ENCODE measurements at places on chromosomes 5 and 9.

GRCh38 chr5:142324136-142324870, 518 bp downstream of the SPRY4 start:
- no peak for DNase-seq

DNA sequence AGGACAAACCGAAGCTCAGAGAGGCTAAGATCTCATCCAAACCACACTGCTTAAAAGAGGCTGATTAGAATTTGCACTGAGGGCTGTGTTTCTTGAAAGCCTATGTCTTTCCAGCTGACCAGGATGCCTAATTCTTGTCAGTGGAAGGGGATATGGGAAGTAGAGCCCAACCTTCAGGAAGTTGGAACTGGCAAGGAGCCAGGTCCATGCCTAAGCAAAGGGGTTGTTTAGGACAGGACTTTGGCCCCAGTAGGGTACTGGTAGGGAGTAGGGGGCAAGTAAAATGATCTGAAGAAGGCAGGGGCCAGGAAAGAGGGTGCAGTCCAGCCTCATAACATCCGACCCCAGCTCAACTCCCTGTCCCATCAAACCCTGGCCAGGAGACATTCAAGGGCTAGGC, 130.9 kb downstream of the GAS1 start:
- DNase-seq, result no peak

GRCh38 chr9:31119890-31120454, 1264.5 kb upstream of the ACO1 start:
- DNase-seq, result no peak

DNA sequence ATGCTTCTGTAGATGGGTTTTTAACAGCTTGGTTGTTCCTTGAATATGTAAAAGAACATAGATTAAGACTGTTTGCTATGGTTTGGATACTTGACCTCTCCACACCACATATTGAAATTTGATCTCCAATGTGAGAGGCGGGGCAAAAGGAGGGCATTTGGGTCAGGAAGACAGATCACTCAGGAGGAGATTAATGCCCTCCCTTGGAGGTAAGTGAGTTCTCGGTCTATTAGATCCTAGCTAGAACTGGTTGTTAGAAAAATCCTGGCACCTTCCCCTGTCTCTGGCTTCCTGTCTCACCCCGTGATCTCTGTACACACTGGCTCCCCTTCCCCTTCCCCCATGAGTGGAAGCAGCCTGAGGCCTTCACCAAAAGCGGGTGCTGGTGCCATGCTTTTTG, 281.1 kb upstream of the ANKRD55 start:
- DNase-seq, result no peak

DNA sequence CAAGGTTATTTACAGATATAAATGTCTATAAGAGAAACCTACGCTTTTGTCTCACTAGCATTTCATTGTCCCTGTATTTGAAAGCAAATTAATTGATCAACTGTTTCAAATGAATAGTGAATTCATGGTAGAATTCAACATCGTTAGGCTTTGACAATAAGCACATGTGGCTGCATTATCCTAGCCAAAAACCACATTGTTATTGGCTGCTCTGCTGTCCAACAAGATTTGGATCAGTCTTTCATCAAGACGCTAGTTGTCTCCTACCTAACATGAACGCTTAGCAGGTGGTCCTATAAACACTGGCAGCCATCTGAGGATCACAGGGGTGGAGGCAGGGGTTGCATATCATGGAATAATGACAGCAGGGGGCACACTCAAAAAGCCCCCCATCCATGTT, 455.0 kb downstream of the CTNND2 start:
- DNase-seq, result no peak

DNA sequence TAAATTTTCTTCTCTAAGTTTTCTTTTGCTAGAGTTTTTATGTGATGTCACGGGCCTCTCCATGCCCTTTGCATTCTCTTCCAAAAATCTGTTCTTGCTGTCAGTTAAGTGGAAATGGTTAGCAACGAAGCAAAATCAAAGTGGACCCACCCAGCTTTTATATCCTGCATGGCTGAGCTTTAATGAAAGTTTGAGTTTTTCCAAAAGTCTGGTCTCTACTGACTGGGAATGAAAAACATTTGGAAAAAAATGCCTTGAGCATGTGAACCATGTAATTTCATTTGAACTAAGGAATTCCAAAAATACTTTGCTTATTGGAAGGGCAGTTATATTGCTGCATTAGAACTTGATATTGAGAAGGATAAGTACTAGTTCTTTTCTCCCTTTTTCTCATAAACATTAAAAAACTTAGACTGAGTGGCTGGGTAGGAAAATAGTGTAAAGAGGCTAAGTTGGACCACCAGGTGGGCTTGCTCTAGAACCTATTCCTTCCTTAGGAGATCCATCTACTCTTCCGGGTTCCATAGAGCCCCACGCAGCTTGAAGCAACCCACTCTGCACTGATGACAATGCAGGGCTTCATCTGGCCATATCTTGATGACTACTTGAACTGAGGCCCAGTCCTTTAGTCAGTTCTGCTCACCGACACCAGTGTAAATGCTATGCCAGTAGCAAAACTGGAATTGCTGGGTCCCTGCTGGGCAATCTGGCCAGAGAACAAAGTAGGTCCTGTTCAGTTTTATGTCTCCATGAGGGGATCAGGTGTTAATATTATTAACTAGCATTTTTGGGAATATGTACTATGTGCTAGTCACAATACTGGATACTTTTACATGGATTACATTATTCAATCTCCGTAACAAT, 17.4 kb upstream of the RIC1 start:
- no peak for DNase-seq

DNA sequence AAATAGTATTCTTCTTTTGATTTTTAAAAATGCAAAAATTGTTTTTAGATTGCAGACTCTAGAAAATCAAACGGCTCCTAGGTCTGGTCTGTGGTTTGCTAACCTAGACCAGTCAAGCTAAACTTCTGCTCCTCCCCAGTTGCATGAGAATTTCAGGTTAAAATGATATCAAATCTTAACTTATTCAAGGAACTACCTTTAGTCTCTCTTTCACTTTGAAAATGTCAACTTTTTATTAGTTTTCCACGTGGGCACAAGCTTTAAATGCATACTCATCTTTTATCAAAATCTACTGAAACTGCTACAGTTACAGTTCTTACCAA, 8.8 kb downstream of the CAMK4 start:
- no peak for DNase-seq

DNA sequence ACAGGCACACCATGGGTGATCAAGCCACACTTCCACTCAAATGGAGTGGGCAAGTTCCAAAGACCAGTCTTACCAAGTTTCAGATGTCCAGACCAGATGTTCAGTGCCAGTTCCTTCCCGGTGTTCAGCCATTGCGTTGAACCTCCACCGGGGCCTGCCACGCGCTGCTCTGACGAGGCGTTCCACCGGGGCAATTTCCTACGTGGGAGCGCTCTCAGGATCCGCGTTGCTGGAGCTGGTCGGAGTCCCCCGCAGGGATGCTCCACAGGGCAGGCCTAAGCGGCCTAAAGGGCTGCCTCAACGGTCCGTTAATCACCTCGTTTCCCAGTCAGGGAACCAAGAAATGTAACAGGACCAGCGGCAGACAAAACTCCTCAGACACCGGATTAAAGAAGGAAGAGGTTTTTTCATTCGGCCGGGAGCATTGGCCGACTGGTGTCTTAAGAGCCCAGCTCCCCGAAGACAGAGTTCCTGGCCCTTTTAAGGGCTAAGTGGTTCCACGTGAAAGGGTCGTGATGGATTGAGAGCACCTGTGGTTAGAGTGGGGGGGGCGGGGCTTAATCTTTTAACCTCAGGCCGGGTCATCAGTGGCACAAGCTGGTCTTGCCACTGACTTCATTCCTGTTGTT, 35.7 kb upstream of the PPP1R26 start:
- DNase-seq, result no peak

- no peak for DNase-seq
These were observed 34.4 kb downstream of the RASA1 start for GRCh38 chr5:87302061-87302460.

GRCh38 chr5:15285901-15286583, 213.9 kb upstream of the FBXL7 start:
- no peak for DNase-seq

GRCh38 chr5:998246-999031, 10.2 kb upstream of the NKD2 start:
- no peak for DNase-seq

DNA sequence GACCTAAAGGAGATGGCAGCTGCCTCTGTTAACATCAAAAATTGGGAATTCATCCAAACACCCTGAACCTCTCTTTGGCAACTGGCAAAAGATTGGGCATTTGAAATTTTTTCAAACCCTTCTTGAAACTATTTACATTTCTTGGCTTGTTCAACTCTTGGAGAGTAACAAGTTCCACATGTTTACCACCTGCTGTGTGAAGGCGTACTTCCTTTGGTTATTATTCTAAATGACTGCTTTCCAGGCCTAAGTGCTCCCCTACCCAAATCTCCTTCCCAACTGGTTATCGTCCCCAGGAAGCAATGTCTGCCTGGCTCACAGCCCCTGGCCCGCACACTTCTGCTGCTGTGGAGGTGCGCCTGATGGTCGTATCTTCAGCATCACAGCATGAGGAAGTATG, 422.7 kb downstream of the DMAC1 start:
- no peak for DNase-seq

GRCh38 chr5:141850244-141850768, 27.9 kb downstream of the PCDH1 start:
- DNase-seq, result no peak

GRCh38 chr5:100311806-100312205, 223.4 kb upstream of the FAM174A start:
- DNase-seq, result no peak

GRCh38 chr9:98520221-98520960, 188.3 kb downstream of the GABBR2 start:
- no peak for DNase-seq

DNA sequence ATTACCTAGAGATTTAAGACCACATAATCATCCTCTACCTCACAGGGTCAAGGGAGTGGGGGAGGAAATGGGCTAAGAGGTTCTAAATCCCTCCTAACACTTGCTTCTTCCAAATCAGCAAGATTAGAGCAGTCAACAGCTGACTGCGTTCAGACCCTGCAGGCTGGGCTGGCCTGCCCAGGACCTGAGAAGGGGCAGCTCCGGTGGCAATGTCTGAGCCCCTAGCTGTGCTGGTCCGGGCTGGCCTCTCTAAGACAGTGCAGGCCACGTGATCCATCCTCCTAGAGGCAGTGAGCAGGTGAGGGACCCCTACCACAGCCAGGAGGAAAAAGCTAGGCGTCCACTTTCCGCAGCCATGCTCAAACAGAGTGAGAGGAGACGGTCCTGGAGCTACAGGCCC, at the start of gene KCNV2:
KCNV2 (plus strand) TSS at position 126 of the 400 bp plus-strand sequence; CDS start at position 356, 230 bp downstream.
- DNase-seq, result no peak

DNA sequence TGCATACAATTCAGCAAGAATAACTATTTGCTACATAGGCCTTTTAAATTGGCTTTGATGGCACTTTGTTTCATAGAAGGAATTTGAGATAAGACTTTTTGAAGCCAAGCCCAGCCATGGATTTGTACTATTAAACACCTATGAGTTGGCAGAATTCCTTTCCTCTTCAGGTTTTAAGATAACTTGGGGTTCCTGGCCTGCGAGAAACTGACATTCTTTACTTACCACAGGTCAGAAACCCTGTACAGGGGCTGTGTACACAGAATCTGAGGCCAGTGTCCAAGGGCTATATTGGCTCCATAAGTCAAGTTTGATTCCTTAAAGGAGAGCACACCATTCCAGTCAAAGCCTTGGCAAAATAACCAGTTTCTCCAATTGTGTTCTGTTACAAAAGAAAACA, 10.8 kb upstream of the BTNL3 start:
- DNase-seq, result no peak

DNA sequence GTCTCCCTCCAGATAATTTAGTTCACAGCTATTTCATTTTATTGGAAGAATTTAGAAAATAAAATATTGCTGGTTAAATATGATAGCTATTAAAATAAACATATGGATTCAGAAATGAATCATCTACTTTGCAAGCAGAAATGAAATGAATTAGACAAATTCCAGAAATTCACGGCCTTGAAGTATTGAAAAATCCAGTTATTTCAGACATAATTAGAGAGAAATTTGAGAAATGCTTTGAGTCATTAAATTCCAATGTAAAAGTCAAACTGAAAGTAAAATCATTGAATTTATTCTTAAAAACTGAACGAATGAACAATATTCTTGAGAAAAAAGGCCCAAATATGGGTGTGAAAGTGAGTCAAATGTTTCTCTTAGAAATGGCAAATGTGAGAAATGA, 632.6 kb upstream of the EDIL3 start:
- DNase-seq, result no peak

GRCh38 chr5:1173485-1174070, 27.8 kb upstream of the SLC6A19 start:
- no peak for DNase-seq

DNA sequence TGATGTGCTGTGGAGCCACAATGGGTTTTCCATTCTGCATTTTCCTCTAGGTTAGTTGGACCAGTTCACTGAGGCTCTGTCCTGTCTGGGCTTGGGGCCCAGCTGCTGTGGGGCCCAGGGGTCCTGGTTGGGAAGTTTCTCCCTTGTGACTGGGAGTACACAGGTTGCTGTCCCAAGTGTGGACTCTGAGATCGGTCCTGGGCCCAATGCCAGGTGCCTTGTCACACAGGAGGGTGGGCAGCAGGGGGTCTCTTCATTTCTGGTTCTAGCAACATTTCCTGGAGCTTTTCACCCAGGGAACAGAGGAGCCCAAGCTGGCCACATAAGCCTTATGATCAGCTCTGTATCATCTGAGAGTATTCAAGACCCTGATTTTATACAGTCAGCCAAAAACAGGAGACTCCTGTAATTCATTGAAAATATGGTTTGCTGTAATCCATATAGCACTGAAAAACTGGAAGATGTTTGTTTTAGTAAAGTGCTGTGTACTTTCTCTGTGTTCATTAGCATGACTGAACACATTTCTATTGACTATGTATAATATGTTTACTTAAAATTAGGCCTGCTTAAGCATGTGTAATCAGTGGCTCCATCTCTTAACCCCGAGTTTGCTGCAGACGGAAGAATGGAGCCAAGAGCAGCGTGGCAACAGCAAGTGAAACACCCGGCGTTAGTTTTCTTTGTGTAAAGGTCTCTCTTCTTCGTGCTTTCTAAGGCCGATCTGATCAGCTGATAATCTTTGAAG, 62.5 kb downstream of the MVB12B start:
- no peak for DNase-seq

- DNase-seq, result no peak
These were observed 72.9 kb downstream of the ARHGEF37 start for GRCh38 chr5:149654231-149654630.

- no peak for DNase-seq
These were observed 20.9 kb downstream of the PCSK5 start for GRCh38 chr9:75911390-75911789.

GRCh38 chr9:136623016-136623841, 39.5 kb upstream of the EGFL7 start:
- no peak for DNase-seq

GRCh38 chr5:92544596-92544995, 1036.4 kb downstream of the NR2F1-AS1 start:
- no peak for DNase-seq

GRCh38 chr9:108885643-108886348, 23.7 kb downstream of the ACTL7A start:
- DNase-seq, result no peak

All from NCI-H187 treated with DMSO at 0.1 percent for 48 hours (cell line).